Left cardiac atrium (tissue), 4 donors: ENCODE measurements at places on chromosomes 5 and 9.

DNA sequence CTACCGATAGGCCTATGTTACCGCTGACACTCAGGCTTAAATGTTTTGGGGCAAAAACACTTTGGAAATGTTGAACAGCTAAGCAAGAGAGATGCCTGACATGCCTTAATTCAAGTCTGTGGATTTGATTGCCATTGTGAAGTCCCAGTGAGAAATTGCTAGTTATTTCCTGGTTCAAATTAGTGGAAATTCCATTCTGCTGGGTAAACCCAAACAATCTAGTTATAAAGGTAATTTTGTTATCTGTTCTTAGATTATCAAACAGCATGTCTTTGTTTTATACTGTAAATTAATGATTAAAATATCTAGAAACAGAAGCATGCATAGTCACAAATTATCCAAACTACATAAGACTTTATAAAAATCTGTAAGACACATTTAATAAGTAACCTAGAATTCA lies 96.6 kb downstream of the PJA2 start:
- DNase-seq: no peak

DNA sequence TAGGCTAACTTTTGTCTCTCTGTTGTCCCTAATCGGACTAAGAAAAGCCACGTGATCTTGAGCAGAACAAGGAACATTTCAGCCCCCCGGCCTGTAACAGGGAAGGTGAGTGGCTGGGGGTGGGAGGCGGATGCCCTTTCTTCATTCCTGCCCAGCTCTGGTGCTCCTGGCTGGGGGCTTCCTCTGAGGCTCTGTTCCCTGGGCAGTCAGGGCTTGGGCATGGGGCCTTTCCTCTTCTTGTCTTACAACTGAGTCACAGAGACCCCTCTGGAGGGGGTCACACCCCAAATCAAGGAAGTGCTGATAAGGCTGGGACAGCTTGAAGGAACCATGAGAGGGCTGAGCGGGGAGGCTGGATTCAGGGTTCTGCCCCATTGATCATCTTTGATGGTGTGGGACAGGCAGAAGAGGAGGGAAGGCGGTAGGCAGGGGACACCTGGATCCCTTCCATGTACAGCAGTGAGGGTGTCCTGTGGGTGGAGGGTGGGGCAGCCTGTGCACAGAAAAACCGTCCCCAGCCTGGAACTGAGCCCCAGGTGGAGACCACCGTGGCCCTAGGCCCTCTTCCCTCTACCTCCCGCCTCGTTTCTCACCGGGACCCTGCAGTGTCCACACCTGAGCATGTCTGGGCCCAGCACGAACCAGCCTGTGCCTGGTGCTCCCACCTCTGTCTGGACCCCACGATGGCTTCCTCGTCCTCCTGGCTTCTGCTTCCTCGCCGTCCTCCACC lies 257.7 kb upstream of the IRX1 start:
- no peak for DNase-seq

DNA sequence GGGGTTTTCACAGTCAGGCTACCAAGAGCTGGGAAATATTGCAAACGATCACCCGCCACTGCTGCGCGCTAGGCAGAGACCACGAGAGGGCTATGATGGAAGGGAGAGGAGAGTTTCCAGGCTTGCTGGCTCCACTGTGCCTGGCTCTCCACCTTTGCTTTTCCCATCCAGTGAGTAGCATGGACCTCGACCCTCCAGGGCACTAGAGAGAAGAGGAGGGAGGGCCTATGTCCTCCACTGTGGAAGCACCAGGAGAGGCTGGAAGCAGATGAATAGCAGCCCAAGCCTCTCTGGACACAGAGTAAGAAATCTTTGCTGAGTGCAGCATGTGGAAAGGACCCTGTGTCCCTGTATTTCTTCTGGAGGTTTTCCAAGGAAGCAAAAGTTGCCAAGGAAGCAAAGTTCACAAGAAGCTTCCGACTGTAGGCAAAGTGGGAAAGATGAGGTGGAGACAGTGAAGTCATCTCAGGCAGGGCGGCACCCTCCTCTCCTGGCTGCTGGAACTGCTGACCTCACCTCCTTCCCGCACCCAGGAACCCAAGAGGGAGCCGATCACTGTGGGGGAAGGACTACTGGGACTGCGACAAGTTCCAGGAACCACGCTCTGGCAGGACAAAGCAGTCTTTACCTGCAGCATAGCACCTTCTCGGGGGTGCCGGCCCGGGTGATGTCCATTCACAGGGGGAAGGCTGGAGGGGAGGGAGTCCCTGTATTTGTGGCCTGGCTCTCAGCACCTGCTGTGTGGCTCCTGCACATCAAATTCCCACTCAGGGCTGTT lies 79.6 kb downstream of the CSNK1A1 start:
- DNase-seq: peak; percentile 50

GRCh38 chr9:93668261-93668871 lies 92.0 kb downstream of the PHF2 start:
- DNase-seq: peak; percentile 18

GRCh38 chr5:9716838-9717281 lies 86.7 kb upstream of the TAS2R1 start:
- DNase-seq: no peak

GRCh38 chr5:124866355-124867136 lies 120.1 kb upstream of the ZNF608 start:
- DNase-seq: no peak

DNA sequence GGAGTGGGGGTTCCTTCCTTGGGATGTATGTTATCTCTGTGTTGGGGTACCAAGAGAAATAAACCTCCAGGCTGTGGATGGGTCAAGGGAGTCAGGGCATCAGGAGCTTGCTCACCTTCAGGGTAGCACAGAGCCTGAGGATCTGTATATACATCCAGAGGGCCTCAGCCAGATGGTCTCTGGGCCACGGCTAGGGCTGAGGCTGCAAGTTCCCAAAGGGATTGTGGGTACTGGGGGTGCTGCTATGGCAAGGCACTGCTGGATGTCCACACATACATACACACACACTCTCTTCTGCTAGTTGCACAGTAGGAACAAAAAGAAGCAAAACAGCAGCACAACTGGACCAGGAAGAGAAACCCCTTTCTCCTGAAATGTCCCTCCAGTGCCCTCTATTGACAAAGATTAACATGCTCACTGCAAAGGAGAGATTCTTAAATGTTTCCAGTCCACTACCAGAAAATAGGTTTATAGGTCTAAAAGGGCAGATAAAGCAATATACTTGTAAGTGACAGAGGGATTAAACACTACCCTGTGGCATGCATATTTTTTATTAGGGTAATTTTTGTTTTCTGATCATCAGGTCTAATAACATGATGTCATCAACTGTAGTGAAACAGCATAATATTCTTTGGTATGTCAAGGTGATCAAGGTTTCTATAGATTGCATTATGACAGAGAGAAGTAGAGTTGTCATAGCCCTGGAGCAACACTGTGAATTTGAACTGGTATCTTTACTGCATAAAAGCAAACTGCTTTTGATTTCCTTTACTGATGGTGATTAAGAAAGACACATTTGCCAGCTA lies 56.3 kb upstream of the KCNN2 start:
- DNase-seq: no peak

- peak; percentile 87 for DNase-seq
These were observed 56.2 kb downstream of the TMOD1 start for GRCh38 chr9:97557606-97558095.

DNA sequence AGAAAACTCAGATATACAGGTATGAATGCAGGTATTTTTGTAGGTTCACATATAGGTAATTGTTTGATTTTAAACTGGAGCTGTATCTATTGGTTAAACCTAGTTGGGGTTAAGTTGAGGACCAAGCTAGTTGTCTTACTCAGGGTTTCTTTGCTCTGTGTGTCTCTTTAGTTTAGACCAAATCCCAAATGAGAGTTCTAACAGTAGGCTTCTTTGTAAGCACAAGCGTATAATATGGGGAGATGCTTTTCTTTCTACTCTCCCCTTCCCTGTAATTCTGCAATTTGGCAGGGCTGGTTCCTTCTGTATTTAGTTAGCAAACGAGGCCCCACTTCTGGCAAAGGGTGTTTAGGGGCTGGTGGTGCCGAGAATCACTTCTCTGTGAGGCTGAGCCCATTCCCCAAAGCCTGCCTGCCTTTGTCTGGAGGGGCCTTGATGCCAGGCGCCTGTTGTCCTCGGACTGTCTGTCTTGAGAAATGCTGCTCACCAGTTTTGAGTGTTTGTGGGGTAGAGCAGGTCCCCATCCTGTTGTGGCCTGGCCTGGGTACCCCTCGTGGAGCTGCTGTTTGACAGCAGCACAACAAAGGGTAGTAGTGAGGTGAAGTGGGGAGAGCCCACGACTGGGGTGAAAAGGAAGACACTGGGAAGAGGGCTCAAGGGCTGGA lies 259.3 kb downstream of the FANCC start:
- DNase-seq: no peak

- DNase-seq: peak; percentile 72
These were observed 3.0 kb downstream of the GRK6 start for GRCh38 chr5:177429248-177430040.

- no peak for DNase-seq
These were observed 20.3 kb downstream of the LMX1B start for GRCh38 chr9:126633881-126634558.

- DNase-seq: no peak
These were observed 625.5 kb upstream of the RORB start for GRCh38 chr9:73871636-73872035.

- no peak for DNase-seq
These were observed 101.2 kb downstream of the HMHB1 start for GRCh38 chr5:143913008-143913752.

DNA sequence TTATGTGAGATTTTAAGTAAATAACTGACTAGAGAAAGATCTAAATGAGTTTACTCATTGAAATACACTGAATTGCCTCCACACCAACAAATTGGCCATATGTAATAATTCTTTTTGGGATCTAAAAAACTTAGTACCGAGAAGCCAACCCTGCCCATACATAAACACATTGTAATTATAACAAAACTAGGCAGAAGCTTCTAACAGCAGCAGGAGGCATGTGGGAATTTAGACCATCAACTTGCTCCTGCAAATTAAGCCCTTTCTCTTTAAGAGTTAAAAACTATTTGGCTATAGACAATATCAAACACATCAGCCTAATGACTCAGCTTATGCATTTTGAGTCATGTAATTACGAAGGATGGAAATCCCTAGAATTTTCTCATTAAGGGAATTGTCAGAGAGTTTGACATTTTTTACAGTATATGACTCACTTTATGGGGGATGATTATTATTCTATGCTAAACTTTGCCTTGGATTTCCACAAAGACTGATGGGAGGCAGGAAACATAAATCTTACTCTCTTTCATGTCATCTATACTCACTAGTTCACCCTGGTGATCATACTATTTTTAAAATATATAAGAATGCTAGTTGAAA lies 1.0 kb downstream of the IL7R start:
- DNase-seq: no peak

- DNase-seq: no peak
These were observed 1.0 kb downstream of the CYSTM1 start for GRCh38 chr5:140176031-140176387.

GRCh38 chr9:35686222-35687203 lies 3.2 kb downstream of the TPM2 start:
- DNase-seq: no peak

- no peak for DNase-seq
These were observed 6.9 kb downstream of the TNFSF15 start for GRCh38 chr9:114798780-114799427.

- DNase-seq: no peak
These were observed 2.7 kb downstream of the CXCL14 start for GRCh38 chr5:135576075-135576599.

- no peak for DNase-seq
These were observed 9.0 kb upstream of the EDF1 start for GRCh38 chr9:136875155-136875554.

DNA sequence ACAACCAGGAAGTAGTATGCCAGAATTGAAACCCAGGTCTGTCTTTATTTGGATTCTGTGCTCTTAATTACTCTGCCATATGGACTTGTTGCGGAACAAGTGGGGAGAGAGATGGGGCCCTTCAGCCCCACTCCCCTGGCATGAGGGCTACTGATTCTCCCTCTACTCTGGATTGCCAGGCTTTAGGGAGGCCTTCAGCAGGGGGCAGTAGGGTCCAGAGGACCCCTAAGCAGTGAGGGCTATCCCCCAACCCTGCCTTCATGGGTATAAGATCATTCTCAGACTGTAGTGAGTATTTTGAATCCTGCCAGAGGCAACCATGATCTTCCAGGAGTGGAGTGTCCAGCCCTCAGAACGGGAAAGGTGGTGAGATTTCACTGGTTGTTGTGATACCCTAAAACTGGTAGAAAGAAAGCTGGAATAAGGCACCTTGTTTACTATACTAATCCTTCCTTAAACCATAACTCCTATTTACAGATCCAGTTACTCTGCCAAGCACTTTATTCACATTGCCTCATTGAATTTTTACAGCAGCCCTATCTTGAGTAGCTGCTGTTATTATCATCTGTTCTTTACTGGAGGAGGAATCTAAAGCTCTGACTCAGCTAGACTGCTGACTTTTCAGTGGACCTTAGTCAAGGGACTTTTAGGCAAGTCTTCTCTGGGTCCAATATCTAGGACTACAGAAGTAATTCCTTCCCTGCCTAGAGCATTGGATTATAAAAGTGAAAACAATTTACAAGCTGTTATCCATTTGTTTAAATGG lies 31.3 kb upstream of the LARP1 start:
- no peak for DNase-seq

- no peak for DNase-seq
These were observed 79.8 kb downstream of the CDO1 start for GRCh38 chr5:115736690-115737005.

GRCh38 chr9:131969469-131969989 lies 110.1 kb downstream of the MED27 start:
- DNase-seq: no peak

GRCh38 chr5:38426986-38427950 lies 129.2 kb downstream of the LIFR start:
- DNase-seq: no peak

- no peak for DNase-seq
These were observed 62.7 kb upstream of the OSMR start for GRCh38 chr5:38783011-38783561.

DNA sequence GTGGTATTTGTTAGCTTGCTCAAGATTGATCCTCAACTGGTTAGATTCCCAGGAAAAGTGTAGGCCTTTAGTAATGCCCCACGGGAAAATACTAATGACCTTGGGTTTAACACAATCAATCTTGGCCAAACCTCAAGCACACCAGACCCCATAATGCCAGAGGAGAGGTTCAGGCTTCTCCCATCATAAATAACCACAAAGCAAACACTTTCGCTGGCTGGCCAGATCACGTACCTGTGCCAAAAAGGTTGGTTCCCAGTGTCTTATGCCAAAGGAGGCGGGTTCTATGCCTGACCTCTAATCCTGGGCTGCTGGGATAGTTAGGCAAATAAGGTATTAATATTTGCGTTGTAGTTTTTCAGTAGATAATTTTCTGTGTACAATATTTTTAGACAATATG lies 379.2 kb upstream of the CDH18 start:
- DNase-seq: no peak

- DNase-seq: no peak
These were observed 24.2 kb downstream of the SLC1A1 start for GRCh38 chr9:4514252-4515128.

GRCh38 chr9:87442451-87442850 lies 55.2 kb upstream of the DAPK1 start:
- no peak for DNase-seq
